ENCODE measurements at places on chromosomes 3 and 15. TPM values are rescaled to one million over a fixed set of nuclear protein-coding genes. Genes with fewer than 3 reads are reported as not detected.

RHCG gene
- total RNA-seq, result 0.08 TPM

CLDN16 gene
- total RNA-seq, result 0.75 TPM

MINAR1 gene
- total RNA-seq, result 0.08 TPM

DNA sequence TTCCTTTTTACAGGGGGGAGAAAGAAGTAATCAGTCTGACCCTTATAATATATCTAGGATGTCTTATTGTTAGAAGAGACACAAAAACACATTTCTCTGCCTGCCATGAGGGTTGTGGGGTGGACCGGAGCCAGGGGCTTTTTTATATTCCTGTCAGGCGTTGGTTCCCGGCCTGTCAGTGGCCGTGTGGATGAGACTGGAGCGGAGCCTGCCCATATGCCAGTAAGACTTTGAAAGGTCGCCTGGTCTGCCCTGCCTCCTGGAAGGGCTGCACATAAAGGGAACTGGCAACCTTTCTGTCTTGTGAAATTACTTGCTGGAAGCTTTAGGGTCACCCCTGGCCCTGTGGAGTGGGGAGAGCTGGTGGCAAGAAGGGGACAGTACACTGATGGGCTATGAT lies 34.7 kb downstream of the MAP3K13 start:
- no peak overlapping the region for H3K4me3 ChIP-seq
- no peaks in the 10 kb centered on the region for H3K4me1 ChIP-seq
- no peaks in the 10 kb centered on the region for H3K36me3 ChIP-seq
- no peak for DNase-seq
- H3K27me3 ChIP-seq, result no peaks in the 10 kb centered on the region
- H3K27ac ChIP-seq, result no peak overlapping the region

KLHL6 gene
- total RNA-seq, result 1.6 TPM

MOBP gene
- not detected for total RNA-seq
